Karpas-422 (cell line): ENCODE measurements at places on chromosomes 12 and 14. TPM values are rescaled to one million over a fixed set of nuclear protein-coding genes. Genes with fewer than 3 reads are reported as not detected.

KERA gene
- not detected in 2 replicates for total RNA-seq

CCDC196 gene
- total RNA-seq: not detected in 2 replicates

ANGEL1 gene
- total RNA-seq: 19.9 and 29.4 TPM in 2 replicates

ACOT4 gene
- total RNA-seq: 3.4 and 5.4 TPM in 2 replicates

STYK1 gene
- not detected in 2 replicates for total RNA-seq

CLEC2A gene
- total RNA-seq: not detected in 2 replicates

PRR4 gene
- total RNA-seq: 5.7 and 12.7 TPM in 2 replicates

AKAP3 gene
- 0.56 and 0.69 TPM in 2 replicates for total RNA-seq

NEUROD4 gene
- total RNA-seq: not detected in 2 replicates

PIP4P1 gene
- 29.4 and 45.2 TPM in 2 replicates for total RNA-seq

GPRC5D gene
- total RNA-seq: not detected in 2 replicates

PTCSC3 gene
- not detected in 2 replicates for total RNA-seq
